ENCODE measurements at places on chromosomes 3 and 15. TPM values are rescaled to one million over a fixed set of nuclear protein-coding genes. Genes with fewer than 3 reads are reported as not detected.
A peak's percentile ranks its signal among the peaks of the same experiment; 100 is the strongest.

DNA sequence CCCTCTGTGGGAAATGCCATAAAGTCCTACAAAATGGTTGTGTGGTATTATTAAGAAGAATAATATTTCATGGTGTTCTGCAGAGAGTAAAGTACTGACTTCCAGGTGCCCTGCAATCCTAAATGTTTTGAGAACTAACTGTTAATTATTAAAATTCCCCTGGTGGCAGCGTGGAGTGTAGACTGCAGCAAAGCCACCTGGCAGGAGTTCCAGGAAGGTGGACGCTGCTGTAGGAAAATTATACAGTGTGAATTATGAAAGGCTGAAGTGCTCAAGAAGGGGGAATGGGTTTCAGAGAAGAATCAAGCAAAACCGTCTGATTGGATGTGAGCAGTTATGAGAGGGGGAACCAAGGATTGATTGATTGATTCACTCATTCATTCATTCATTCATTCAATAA, 572.4 kb upstream of the PPP2R3A start:
- no peak for DNase-seq

PLD1 gene
- total RNA-seq: 25.4 TPM

- no peak for DNase-seq
These were observed 148.5 kb downstream of the OSBPL10 start for GRCh38 chr3:31832551-31832950.

DNA sequence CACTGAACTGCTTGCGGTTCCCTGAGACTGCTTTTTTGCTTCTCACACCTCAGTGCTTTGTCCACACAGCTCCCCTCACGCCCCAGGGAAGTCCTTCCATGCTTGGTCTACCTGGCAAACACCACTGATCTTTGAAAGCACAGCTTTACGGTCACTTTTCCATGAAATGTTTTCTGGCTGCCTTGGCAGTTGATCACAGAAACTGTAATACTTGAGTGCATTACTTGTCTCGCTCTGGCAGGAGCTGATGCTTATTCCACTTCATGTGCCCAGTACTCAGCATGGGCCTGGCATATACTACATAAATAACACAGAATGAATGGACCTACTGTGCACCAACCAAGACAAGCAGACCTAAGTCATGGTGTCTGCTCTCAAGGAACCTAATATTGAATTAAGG, 121.1 kb downstream of the MEX3B start:
- DNase-seq: no peak

GRCh38 chr15:77603611-77604336, 28.9 kb downstream of the LINGO1 start:
- DNase-seq: no peak

- DNase-seq: peak; percentile 92
These were observed at the start of gene SEMA3G for GRCh38 chr3:52444860-52445793. SEMA3G (minus strand) TSS chr3:52445103; CDS start chr3:52445027, 76 bp downstream.

WDR53 gene
- 13.8 TPM for total RNA-seq

GRCh38 chr3:53552730-53553129, 58.3 kb downstream of the CACNA1D start:
- DNase-seq: no peak

GUCA1C gene
- total RNA-seq: not detected

GRCh38 chr3:34534013-34534412, 735.6 kb downstream of the PDCD6IP start:
- DNase-seq: no peak

GRCh38 chr3:132135628-132136333, 101.0 kb upstream of the CPNE4 start:
- no peak for DNase-seq

DNA sequence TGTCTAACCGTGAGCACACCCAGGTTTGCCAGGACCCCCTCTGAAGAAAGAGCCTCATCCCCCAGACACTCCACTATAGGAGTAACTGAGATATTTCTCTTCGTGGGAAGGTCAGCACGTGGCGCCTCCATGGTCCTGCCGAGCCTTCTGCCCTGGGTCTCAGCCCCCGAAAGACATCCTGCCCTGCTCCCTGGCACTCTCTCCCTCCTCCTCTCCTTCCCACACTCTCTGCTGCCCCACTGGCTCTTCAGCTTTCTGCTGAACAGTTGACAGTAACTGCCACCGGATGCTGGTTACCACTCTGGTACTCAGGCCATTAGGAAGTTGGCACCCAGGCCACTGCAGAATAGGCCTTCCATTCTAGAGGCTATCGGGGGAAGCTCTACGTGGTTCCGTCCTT, 185.2 kb downstream of the UACA start:
- no peak for DNase-seq

AGTR1 gene
- 7.8 TPM for total RNA-seq

DNA sequence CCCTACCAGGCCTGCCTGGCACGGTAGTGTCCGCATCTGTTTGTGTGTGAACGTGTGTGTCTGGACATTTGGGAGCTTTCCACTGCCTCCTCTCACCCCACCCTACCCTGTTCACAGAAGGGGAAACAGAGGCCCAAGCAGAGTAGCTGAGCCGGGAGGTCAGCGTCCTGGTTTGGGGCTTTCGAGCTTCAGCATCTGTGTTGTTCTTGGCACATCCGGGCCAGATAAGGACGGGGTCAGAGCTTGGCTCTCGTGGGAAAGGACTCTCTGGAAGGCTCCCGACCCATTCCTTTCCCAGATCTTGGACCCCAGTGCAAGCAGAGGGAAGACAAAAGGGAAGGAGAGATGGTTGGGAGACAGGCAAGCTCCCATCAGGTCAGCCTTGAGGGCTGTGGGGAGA, 6.3 kb upstream of the PTH1R start:
- DNase-seq: no peak

- DNase-seq: no peak
These were observed 463.1 kb upstream of the ARHGEF26 start for GRCh38 chr3:153658136-153658535.

DNA sequence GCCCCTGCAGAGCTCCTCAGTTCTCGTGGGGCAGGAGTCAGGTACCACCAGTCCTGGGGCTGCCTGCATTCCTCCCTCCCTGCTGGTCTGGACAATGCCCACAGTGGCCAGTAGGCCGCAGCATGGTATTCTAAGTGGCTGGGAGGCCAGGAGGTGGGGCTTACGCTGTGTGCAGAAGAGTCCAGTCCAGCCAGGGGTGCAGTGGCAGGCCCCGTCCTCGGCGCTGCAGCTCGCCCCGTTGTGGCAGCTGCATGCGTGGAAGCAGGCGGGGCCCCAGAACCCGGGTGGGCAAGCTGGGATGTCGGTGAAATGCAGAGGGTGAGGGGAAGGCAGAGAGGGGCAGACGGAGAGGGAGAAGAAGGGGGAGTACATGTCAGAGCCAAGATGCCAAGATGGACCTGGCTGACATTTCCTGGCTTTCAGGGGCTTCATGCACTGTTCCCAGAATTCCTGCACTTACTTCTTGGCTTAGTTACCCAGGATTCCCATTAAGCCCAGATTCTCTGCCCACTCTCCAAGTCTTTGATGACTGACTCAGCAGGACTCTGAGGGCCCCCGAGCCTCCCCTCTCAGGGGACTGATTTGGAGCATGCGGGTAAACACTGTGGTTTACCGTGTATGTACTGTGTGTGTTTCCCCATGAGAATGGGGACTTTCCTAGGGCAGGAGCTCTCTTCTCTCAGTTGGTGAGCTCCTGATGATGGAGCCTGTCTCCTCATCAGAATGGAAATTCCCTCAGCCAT, 47.5 kb downstream of the RAB11A start:
- DNase-seq: peak; percentile 74

DNA sequence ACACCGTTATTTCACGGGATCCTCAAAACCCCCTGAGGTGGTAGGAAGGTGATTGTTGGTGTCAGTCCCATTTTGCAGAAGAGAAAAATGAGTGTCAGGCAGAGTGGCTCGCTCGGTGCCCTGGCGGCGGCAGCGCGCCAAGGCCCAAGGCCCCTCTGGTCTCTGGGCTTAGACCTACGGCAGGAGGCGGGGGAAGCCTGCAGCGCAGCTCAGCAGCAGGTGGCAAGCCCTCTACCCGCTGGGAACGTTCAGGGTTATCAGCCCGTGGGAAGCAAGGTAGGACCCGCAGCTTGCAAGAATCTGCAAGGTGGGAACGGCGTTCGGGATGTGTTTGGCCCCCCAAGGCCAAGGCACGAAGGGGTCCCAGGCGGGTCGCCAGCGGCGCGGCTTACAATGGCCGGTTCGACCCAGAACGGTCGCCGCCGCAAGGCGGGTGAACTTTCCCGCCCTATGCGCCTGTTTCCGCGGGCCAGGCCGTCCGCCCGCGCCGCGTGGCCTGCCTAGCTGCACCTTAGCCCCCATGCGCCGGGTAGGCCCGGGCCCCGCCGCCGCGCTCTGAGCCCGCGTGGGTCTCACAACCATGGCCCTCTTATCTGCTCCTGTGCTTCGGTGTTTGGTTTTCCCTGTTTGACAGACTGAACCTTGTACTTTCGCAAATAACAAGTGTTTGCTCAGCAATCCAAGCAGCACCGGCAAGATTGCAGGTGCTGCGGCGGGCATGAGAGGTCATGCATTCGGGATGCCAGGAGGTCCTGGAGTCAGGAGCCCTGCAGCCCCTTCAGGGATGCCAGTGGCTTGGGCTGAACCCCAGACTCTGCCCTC, 39.7 kb downstream of the CCNL1 start:
- no peak for DNase-seq

- no peak for DNase-seq
These were observed 45.3 kb downstream of the OSTN start for GRCh38 chr3:191244242-191244867.

DNA sequence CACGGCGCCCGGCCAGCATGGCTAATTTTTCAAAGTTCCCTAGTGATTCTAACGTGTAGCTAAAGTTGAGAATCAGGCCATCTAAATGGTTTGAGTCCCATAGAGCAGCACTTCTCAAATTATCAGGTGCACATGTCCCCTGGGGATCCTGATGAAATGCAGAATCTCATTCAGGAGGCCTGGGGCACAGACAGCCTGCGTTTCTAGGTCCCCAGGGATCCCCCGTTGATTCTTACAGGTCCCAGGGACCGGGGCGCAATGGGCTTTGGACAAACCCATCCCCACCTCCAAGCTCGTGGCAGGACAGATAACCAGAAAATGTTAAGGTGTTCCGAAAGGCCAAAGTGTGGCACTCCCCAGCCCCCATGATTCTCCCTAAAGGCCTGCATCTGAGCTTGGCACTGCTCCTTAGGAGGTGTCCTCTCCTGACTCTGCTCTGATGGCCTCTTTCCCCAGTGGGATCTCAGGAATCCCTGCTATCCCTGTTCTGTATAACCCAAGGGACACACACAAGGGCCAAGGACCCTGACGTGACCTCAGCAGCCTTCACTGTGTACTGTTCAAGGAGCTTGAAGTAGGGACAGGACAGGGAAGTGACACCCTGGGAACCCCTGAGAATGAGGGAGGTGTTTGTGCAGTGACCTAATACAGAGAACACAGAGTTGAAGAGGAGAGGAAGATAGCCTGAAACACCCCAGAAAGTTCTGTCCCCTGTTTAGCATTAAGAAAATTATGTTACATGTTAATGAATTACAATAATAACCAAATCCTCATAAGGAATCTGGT, 8.0 kb downstream of the LRRK1 start:
- DNase-seq: no peak

DNA sequence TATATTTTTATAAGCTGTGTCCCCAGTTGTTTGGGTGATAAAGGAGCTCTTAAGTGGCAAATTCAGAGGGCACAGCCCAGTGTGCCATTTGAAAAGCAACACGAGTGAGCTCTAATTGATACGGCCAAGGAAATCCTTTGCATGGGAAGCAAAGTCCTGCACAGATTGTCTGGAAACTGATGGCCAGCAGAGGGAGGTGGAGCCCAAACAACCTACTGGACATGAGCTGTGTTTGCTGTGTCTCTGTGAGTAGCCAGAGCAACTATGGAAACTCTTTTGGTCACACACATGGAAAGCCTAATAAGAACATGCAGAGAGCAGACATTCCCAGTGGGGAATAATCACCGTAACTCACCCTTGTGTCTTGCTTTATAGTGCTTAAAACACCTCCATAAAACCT, 24.4 kb downstream of the ONECUT1 start:
- DNase-seq: no peak

DNA sequence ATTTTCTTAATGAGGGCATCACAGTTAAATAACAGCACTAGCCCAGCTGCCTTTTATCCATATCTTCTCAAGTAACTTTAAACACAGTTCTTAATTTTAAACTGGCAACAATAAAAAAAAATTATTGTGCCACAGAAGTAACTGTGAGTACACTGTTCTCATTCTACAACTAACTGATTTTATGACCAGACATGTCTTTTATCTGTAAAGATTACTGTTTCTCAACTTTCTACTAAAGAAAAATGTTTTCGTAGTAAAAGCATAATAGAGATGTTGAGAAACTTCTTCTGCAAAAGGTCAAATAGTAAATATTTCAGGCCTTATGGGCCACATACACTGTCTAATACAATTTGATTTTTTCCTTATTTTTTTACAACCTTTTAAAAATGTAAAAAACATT, 32.0 kb downstream of the PLOD2 start:
- no peak for DNase-seq

GRCh38 chr15:35618260-35619188, 72.6 kb upstream of the DPH6 start:
- DNase-seq: no peak

GOLGA8G gene
- total RNA-seq: not detected

DNA sequence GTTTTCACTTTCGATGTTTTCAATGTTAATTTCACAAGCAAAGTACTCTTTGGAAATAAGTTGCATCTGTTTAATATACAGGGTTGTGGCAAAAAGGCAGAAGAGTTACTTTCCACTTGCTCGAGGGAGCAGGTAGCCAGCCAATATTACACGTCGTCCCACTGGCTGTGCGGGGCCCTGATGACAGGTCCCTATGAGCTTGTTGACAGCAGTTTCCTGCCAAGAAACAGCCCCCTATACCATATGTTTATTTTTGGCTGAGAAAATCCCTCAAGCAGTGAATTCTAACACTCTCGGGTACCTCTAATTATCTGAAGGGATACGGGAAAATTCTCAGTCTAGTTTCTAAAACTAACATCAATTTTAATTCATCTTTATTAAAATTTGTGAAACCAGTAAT, 116.8 kb upstream of the SGO1 start:
- no peak for DNase-seq

BMF gene
- total RNA-seq: 15.4 TPM

- no peak for DNase-seq
These were observed 63.4 kb upstream of the FOXP1 start for GRCh38 chr3:71646971-71647370.

- no peak for DNase-seq
These were observed 31.2 kb downstream of the IQGAP1 start for GRCh38 chr15:90419206-90419605.

POTEB gene
- not detected for total RNA-seq

DNA sequence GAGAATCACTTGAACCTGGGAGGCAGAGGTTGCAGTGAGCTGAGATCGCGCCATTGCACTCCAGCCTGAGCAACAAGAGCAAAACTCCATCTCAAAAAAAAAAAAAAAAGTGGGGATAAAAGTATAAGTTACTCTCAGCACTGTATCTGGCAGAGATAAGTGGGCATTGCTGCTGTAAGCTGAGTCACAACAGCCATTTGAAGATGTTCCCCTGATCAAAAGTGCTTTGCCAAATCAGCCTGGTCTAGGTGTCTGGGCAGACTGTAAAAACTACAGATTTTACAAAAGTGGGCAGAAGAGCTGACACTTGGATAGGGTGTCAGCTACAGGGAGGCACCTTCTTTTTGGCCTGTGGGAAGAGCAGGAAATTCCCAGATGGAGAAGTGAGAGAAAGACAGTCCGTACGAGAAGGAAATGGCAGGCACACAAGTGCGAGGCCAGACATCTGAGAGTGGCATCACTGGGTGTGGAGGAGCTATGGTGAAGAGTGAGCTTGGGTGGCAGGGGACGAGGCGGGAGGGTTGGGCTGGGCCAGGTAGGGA, 78.5 kb downstream of the TRAK1 start:
- DNase-seq: no peak

- peak; percentile 77 for DNase-seq
These were observed 16.4 kb downstream of the CLK3 start for GRCh38 chr15:74631935-74632560.

Measured in upper lobe of right lung (tissue), 1 donor.